Upper lobe of left lung (tissue), 6 donors: ENCODE measurements at places on chromosomes 12 and 14.

DNA sequence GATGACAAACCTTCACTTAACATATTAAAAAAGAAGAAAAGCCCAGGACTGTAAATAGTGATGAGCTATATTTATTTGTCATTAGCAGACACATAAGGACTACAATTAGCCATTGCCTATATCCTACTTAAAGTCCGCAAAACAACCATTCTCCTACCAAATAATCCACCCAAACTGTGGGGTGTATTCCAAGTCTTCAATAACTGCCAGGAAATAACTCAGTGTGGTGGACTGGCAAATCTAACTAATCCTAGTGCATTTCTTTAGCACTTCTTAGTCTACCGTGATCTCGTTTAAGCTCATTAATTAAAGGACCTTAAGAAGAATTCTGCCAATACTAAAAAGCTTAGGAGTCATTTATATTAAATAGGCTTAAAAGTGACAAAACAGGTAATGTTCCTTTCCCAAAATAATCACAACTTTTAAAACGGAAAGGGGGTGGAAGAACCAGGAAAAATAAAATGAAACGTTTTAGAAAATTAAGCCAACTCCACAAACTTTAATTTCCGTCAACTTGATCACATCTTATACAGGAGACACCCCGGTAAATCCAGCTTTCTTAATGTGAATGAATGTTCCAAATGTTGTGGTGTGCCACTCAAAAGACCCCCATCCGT is 1.8 kb downstream of the NOVA1 start:
- DNase-seq = no peak

GRCh38 chr14:104305511-104306449 is 167.4 kb downstream of the KIF26A start:
- DNase-seq = peak; percentile 75

- DNase-seq = no peak
Observed at GRCh38 chr14:79298373-79298772, 912.9 kb downstream of the DIO2 start.

DNA sequence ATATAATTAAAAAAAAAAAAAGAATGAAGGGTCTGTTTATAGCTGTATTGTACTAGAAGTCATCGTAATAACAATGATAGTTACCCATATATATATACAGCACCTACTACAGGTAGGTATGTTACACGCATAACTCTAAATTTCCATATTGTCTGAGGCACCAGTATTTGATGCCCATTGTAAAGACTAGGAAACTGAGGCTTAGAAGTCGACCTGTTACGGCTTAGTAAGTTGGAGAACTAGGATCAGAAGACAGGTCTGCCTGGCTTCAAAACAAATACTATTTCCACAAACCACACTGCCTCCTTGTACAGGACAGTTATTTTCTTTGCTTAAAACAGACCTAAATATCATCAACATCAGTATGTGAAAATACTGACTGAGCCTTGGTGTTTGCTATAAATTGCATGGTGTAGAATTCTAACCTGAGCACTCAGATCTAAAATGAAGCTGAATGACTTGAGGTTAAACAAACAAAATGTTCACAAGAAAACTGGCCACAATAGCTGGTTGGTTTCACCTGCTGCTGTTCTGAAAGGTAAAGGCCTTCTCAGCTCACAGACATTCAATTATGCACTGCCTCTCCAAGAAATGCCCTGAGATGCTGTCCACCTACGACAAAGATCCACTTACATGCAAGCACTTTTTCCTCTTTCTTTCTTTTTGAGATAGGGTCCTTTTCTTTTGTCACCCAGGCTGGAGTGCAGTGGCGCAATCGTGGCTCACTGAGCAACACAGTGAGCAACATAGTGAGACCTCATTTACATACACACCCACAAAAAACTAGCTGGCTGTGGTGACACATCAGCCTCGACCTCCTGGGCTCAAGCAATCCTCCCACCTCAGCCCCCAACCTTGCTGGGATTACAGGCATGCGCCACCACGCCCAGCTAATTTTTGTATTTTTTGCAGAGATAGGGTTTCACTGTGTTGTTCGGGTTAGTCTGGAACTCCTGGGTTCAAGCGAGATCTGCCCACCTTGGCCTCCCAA is 35.7 kb downstream of the SSH1 start:
- DNase-seq = no peak

- no peak for DNase-seq
Observed at GRCh38 chr14:94375552-94376107, 12.8 kb downstream of the SERPINA1 start.

- DNase-seq = no peak
Observed at GRCh38 chr12:99257672-99258071, 389.9 kb upstream of the GARIN6 start.

DNA sequence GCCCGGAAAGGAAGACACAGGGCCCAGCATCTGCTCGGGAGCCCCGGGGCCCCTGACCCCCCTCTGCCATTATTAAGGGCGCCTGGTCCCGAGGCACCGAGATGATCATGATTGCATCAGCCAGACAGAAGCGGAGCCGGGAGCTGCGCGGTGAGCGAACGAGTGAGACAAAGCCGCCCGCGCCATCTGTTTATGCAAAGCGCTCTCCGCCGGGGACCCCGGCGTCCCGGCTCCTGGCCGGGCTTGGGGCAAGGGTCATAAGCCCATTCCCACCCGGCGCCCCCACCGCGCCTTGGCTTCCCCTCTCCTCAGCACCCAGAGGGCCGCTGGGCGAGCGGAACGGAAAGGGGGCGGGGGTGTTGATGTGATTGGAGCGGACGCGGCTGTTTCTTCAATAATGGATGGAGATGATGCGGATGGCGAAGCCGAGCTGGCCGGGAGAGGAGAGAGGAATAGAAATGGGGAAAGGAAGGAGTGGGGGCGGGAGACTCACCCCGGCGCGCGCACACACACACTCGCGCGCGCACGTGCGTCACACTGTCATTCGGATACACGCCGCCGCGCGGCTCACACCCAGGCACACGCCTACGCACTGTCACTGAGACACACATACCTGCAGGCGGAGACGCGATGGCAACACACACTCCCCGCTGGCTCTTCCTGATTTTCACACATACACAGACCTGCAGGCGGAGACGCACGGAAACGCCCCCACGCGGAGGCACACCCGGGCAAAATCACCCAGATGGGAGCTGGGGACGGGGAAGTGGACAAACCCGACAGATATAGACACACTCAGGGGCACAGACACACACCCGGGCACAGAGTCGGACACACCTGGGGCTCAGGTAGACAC is 10.7 kb downstream of the STAC3 start:
- DNase-seq = peak; percentile 48

- DNase-seq = no peak
Observed at GRCh38 chr12:15411842-15412241, 89.5 kb downstream of the PTPRO start.
